Kidney capillary endothelial cell (primary cell): ENCODE measurements at places on chromosomes 1 and 21.

GRCh38 chr1:13517193-13517812 lies 3.5 kb upstream of the LRRC38 start:
- DNase-seq, result no peak

DNA sequence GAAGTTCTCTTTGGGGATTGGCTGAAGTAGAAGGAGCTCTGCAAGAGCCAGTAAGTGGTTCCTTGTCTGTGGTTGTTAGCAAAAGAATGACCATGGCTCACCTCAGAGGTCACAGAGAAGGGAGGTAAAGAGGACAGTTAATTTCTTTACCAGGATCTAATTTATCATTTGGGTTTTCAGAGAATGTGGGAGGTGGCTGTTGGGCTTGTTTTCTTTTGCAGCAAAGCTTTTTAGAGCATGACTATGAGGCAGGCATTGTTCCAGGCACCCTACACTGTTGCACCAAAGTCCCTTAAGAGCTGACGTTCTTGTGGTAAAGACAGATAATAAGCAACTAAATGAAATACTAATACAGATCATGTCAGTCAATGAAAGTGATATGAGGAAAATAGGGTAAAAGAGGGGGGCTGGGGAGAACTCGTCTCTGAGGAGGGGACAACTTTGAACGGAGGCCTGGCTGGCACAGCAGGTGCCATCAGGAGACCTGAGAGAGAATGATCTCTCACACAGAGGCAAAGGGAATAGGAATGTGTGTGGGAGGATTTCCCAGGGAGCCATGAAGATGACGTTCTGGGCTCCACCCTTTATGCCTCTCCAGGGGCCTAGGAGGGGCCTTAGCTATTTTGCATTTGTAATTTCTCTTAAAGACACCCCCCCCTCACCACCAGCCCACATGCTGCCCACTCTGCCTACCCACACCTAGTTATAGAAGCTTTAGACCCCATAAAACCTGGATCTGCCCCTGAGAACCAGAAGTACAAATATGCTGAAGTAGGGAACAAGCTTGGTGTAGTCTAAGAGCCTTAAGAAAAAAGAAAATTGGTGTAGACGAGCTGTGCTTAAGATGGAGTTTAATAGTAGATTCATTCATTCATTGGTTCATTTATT lies 177.5 kb downstream of the ROR1 start:
- no peak for DNase-seq

DNA sequence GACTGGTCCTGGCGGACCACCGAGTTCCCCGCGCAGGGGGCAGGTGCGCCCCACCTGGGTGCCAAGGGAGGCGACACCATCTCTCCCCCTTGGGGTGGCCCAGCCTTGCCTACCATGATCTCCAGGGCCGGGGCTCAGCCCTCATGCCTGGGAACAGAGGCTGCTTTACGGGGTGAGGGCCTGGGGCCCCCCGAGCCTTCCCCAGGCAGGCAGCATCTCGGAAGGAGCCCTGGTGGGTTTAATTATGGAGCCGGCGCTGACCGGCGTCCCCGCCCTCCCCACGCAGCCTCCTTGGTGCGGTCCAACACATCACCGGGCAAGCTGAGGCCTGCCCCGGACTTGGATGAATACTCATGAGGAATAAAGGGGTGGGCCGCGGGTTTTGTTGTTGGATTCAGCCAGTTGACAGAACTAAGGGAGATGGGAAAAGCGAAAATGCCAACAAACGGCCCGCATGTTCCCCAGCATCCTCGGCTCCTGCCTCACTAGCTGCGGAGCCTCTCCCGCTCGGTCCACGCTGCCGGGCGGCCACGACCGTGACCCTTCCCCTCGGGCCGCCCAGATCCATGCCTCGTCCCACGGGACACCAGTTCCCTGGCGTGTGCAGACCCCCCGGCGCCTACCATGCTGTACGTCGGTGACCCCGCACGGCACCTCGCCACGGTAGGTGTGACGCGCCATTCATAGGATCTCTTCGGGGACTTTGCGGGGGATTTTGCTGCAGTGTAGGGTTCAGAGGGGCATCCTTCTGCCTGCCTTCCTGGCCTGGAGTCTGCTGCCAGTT lies 38.2 kb downstream of the TP73 start:
- DNase-seq, result no peak

DNA sequence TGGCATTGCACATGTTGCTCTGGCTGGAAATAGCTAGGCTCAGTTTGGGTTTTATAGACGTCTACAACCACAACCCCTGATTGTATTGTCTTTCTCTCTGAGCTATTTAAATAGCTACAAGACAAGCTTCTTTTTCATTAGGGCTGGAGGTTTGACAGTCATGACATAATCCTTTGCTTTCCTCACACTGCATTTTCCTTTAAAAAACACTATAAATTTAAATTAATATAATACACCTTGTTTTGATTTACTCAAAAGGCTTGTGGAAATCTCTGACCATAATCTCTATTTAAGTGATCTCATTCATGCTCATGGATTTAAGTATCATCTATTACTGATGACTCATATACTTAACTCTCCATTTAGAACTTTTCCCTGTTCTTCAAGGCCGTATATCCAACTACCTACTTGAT lies 50.4 kb upstream of the PTGFR start:
- no peak for DNase-seq

DNA sequence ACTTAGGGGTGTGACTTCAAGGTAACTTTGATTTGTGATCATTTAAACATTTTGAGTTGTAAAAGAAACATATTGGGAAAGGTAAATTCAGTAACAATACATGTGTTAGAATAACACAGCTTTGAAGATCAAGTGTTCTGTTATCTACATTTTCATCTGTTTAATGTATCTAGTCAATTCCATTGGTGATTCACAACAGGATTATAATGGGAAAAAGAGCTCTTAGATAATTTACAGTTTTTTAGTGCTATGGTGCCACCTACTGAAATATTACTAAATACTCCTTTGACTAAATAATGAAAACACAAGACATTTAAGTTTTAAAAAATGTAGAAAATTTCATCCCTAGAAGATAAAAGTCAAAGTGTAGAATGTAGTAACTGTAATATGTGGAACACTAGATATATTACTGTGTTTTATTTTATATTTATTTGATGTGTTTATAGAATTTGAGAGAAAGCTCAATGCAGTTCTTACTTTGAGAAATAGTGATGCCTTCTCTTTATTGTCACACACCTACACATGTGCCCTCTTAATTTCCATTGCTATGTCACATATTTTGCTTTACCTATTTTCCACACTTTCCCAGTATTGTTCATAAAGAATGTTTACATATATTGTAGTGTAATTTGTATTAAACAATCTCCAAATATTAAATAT lies 47.4 kb downstream of the PTPRC start:
- DNase-seq, result peak; percentile 46

DNA sequence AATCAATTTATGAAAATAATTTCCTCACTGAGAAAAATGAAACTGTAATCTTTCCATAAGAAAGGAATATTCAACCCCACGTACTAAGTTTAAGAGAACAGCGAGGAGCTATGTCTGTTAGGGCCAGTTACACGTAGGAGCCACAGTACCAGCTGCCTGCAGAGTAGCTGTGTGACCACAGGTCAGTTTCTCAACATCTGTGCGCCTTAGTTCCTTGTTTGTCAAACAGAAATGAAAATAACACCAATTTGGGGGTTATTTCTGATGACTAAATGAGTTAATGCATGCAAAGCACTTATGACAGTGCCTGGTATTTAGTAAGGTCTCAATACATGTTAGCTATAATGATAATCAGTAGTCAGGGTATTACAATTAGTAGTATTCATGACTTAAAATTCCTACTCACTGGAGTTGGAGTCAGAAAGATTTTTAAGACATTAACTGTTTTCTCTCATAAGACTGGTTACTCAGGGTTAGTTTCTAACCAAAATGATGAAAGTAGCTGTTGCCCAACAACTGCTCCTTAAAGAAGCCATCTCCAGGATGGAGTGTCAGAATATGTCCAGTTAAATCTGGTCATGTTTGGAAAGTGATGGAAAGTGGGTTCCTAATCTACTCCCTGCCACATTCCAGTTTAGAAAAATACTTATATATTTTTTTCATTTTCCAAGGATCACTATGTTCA lies 85.8 kb upstream of the ZNF648 start:
- DNase-seq, result no peak

DNA sequence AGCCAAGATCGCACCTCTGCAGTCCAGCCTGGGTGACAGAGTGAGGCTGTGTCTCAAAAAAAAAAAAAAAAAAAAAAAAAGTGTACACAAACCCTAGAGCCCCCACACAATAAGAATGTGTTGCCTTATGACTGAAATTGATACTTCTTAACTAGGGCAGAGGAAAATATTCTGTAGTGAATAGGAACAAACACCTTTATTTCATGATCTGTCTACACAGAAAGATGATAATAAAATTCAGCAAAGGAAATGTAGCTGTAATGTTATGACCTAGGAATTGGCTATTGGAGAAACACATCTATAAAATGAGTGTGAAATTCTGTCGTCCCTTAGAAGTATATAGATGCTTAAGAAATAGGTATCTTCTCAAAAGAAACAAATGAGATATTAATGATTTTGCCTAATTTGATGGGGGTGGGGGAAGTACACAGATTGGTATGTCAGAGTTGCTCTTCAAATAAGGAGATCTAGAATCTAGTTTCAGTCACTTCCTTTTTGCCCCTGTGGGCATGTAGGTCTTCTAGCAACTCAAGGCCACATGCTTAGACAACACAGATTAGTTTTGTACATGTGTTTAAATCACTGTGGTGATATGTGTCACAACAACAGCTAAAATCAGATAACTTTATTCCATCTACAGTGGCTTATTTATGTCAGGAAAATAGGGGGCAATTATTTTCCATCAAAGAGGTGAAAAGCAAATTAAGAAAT lies 10.7 kb upstream of the GPR25 start:
- DNase-seq, result no peak

GRCh38 chr1:32321712-32322291 lies 14.2 kb downstream of the MARCKSL1 start:
- no peak for DNase-seq

DNA sequence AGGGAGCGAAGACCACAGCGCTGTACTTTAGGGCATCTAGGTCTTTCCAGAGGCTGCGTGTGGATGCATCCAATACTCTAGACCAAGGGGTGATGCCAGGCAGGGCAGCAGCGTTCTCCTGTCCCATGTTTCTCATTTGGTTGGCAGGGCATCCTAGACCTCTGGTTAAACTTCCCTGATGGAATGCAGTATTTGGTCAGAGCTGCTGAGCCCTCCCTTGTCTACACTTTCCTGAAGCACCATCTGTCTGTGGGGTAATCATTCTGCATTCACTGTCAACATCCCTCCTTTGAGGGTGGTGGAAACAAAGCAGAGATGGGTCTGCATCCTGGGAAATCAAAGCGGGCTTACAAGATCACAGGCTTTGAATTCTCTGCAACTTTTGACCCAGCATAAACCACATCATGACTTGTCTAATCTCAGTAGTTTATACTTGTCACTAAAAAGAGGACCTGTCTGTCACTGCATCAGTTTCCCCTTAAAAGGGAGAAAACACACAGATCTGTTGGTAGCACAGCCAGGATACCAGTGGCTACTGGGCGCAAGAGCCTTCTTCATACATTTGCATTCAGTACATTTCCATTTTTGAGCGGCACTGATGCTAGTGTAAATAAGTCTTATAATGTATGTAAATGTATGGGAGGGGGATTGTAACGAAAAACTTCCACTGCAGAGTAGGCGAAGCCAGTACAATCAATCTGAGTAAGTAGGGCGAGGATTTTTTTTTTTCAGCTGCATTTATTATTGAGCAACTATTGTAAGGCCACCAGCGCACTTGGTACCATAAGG lies 106.3 kb downstream of the GALNT2 start:
- no peak for DNase-seq

DNA sequence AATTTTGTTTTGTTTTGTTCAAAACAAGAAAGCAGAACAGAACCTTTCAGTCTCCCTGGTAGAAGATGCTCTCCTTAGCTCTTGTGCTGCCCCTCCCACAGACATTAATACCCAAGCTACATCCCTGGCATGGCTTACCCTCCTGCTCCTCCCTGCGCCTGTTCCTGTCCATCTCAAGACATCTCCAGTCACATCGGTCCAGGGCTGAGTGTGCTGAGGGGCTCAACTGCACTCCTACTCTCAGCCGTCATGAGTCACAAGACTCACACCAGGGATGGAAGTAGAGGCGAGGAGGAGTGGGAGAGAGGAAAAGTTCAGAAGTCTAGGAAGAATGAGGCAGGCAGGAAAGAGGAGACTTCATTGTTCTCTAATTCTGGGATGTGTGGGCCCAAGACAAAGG lies 9.2 kb upstream of the TACSTD2 start:
- no peak for DNase-seq

GRCh38 chr21:44710294-44710665 lies 1.1 kb downstream of the TSPEAR start:
- no peak for DNase-seq

- DNase-seq, result peak; percentile 58
These were observed 2.5 kb upstream of the OLFML3 start for GRCh38 chr1:113976609-113977278.

GRCh38 chr1:57986432-57986831 lies 560.1 kb downstream of the OMA1 start:
- DNase-seq, result no peak

GRCh38 chr1:176542352-176542751 lies 79.4 kb downstream of the PAPPA2 start:
- DNase-seq, result no peak

DNA sequence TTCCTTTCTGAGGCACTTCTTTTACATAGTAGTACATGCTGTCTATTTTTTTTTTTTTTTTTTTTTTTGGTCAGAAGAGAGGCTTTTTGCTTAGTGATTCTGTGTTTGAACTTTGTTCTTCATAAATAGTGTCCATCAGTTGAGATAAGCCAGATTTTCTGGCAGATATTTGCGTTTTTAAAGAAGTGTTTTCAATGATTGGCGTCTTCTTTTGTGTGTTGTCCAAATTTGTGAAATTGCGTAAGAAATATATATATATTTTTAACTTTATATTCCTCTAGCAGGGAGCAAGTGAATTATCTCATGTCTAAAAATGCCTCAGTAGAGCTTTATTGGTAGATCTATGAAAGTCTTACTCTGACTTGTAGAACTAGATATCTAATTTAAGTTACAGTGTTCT lies 28.3 kb downstream of the NEK7 start:
- DNase-seq, result no peak
